ENCODE measurements at places on chromosomes 3 and 15. TPM values are rescaled to one million over a fixed set of nuclear protein-coding genes. Genes with fewer than 3 reads are reported as not detected.

DNA sequence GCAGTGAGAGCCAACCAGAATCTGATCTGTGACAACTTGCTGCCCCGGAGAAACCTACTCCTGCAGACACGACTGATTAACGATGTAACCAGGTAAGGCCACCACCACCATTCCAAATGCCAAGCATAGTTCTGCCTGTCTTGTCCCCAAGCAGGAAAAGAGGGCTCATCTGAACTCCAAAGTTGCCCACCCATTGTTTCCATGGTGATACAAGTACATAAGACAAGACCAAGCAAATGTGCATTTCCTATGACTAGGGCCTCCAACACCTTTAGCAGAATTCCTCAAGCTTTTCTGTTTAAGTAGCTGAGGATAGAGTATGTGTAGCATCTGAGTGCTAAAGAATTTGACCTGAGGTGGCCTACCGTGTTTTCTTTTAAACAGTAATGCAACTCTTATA, 290.7 kb downstream of the RYR3 start:
- no peak for DNase-seq

GRCh38 chr15:84969257-84969656, 12.4 kb upstream of the PDE8A start:
- no peak for DNase-seq

GRCh38 chr3:149448331-149448831, 26.1 kb upstream of the TM4SF4 start:
- DNase-seq, result no peak

DNA sequence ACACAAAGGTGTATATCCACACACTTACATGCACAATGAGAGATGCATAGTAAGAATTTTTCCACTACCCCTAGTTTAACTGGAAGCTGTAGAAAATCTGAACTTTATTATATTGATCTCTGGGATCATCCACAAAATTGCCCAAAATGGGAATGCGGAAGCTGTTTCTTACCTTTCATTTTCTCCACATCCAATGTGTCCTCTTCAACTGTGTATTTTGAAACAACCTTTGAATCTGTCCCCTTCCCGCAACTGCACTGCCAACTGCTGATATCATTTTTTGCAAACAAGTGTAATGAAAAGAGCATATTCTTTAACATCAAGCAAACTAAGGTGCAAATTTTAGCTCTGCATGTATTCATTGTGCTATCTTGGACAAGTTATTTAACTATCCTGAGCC, 427.6 kb upstream of the TPRG1 start:
- no peak for DNase-seq

- no peak for DNase-seq
These were observed 18.3 kb downstream of the ABHD5 start for GRCh38 chr3:43709022-43709421.

DNA sequence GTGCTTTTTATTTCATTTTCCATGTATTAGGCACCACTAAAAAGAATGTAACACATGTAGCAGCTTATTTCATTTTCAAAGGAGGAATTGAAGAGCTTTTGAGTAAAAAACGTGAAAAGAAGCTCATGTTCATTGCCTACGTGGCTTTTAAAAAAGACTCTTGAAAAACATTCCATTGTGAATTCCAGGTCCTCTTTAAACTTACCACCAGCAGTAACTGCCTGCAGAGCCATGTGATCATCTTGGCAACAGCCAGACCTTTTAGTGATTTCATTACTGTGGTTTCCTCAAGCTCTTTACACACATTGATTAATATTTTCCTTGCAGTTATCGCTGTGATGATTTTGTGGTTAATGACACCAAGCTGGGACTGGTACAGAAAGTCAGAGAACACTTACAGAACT, 43.8 kb upstream of the FBXL22 start:
- DNase-seq, result peak; percentile 15

DNA sequence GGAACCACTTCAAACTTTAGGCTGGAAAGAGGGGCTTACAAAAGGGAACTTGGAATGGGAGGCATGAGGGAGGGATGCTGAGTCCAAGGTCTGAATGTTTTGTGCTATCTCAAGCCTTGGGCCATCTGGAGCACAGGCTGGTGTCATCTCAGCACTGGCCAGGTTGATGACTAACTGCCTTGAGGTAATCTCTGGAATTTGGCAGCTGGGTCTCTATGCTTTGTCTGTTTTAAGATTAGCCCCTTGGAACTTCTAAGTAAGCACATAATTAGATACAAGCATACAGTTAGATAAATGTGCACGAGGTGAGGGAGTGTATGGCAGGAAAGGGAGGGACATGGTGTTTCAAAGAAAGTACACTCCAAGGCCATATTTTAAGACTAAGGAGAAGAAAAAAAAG, 252.4 kb upstream of the CCDC54 start:
- DNase-seq, result no peak

DNA sequence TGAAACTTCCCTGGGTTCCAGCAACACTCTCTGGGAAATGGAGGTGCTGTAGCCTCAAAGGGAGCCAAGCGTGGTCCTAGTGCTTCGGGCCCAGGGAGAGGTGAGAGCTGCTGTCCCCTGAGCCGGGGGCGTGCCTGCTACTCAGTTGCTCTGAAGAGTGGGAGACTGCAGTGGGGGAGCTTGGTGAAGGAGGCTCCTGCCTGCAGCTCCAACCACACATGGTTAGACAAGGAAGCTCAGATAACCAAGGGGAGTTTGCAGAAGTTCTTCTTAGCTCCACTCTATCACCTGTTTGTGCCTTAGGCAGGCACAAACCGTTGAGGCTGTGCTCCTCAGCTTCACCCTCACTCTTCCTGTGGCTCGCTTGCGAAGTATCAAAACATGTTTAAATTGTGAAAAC, 53.6 kb upstream of the TRPM1 start:
- no peak for DNase-seq

Gene MASP1
- not detected for total RNA-seq

Gene ETV5
- 1.4 TPM for total RNA-seq
